ENCODE measurements at places on chromosomes 7 and 10.

DNA sequence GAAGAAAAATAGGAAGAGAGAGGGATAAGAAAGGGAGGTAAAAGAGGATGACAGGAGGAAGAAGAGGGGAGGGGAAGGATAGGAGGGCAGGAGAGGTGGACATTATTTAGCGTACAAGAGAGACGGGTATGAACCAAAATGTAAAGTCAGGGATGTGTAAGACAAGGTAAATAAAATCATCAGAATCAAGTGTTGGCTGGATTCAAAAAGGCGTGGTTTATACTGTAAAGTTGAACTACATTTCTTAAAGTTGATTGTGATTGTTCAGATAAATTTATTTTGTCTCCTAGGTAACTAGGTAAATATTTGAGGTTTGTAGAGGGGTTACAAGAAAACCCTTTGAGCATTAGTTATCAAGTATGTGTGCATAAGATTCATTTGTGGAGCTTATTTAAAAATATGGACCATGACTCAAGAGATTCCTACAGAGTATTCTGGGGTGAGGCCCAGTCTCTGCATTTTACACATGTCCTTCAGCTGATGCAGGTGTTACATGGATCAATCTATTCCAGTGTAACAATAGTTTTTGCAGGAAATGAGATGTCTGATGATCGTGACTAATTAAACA, 512.1 kb upstream of the MBL2 start:
- no peak for DNase-seq

GRCh38 chr10:113007343-113007771, 57.3 kb downstream of the TCF7L2 start:
- DNase-seq = no peak

GRCh38 chr7:110604885-110605284, 486.0 kb upstream of the LRRN3 start:
- DNase-seq = no peak

DNA sequence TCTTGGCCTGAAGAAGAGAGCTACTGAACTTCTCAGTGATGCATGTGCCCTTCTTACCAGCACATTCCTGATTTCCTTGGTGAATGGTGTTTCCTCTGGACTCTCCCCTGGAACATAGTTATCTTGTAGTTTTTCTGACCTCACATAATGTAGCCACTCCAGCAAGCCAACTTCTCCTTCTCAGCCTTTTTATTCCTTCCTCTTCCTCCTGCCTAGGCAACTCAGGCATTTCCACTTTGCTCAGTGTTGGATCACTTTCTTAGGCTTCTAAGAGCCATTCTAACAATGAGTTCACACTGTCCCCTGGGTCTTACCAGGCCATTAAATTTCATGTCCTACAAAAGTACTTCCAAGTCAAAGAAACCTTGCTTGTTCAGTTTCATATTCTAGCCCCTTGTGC, 3.6 kb upstream of the PTTG1IP2 start:
- no peak for DNase-seq

DNA sequence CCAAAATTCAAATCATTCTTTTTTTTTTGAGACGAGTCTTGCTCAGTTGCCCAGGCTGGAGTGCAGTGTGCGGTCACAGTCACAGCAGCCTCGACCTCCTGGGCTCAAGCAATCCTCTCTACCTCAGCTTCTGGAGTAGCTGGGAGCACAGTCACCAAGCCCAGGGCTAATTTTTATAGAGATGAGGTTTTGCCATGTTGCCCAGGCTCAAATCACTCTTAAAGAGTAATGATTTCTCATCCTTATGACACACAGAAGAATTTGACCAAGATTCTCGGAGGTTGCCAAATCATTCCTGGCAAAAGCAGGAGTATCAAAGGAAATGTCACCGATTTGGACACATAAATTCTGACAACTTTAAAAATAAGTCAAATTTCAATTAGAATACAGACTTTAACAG, 39.1 kb downstream of the SIRT1 start:
- DNase-seq = peak; percentile 35

GRCh38 chr7:28296571-28297483, 115.5 kb upstream of the CREB5 start:
- peak; percentile 45 for DNase-seq

GRCh38 chr7:44634187-44634838, 27.9 kb downstream of the OGDH start:
- no peak for DNase-seq

DNA sequence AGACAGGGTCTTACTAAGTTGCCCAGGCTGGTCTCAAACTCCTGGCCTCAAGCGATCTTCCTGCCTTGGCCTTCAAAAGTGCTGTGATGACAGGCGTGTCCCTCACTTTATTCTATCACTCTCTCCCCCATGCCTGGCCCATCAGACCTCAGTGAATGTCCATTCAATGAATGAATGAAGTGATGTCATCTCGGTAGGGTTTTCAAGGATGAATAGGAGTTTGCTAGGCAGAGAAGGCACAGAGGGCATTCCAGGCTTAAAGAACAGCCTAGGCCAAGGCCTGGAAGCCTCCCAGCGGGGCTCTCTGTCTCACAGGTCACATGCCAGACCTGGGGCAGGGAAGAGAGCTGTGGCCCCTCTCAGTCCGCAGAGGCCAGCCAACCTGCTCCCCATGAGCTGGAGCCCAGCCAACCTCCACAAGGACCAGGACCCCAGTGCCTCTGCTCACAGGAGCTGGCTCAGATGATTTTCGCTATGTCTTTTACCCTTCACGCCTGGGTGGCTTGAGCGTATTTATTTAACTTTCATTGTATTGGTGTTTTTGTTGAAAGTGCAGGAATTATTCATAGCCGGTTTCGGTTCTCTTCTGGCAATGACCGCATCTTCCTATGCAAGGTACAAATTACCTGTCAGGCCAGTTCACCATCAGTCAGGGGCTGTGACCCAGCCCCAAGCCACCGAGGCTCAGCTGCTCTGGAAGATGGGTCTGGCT, 11.8 kb upstream of the TNRC18 start:
- DNase-seq = no peak

DNA sequence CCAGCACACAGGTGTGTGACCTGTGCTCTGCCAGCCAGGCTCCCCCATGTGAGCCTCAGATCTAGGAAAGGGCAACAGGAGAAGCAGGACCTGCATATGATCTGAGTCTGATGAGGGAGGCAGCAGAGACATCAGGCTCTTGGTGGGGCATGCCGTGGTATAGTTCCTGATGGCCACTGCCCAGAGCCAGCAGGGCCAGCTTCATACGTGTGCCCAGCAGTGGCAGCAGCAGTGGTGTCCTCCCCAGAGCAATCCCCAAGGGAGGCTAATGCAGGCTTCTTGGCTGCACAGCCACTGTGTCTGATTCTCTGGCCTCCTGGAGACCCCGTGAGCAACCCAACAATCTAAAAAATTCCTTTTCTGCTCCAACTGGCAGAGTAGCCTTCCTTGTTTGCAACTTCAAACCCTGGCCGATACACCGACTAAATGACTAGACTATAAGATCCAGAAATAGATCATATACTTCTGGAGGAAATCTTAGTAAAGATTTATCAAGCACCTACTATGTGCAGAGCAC, 230.6 kb upstream of the ZMIZ1 start:
- no peak for DNase-seq

DNA sequence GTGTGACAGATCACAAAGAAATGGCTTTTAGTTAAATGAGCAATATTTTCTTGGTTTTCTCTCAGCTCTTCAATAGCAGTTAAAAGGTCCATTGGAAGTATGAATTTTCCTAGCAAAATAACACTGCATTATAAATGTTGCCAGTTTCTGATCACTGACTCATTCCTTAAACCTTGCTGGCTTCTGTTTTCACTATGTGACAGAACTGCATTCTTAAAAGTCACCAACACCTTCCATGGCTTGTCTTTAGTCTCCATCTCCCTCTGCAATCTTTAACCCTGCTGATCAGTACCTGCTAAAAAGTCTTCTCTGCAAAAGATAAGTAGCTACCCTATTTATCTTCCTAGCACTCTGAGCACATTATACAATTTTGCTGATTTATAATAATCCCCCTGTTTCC, 405.0 kb upstream of the LRRN3 start:
- DNase-seq = no peak

DNA sequence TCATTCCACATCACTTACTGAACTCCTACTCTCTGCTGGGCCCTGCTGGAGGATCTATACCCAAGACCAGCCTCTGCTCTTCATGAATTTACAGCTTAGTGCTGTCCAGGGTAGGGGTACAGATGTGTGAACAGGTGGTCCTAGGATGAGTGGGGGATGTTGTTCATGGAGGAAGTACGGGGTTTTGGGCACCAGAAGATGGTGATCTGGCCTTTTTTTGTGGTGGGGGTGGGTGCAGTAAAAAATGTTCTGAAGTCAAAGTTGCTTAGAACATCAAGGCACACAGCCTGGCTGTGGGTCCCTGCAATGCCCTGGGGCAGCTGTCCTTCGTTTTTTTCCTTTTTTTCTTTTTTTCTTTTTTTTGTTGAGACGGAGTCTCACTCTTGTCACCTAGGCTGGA, 34.2 kb upstream of the GNA12 start:
- no peak for DNase-seq

DNA sequence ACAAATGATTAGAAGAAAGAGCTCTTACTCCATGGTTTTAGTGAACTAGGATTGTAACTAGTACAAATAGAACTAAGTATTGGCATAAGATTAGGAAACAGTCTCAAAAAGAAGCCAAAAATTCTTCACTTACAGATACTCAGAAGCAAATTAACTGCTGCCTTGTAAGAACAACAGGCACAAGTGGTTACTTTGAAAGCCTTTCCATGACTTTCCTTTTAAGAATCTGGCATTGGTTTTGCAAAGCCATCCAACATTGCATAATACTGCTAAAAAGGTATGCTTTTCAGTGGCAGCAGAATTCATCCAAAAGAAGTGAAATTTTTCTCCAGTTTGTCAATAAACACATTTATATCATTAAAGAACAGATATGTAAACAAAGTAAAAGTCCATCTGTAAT, 126.8 kb upstream of the ODAD2 start:
- DNase-seq = peak; percentile 40

- no peak for DNase-seq
Observed at GRCh38 chr10:132537684-132538001, at the start of gene INPP5A. Gene INPP5A, plus strand, starts transcription at chr10:132537787. Its CDS starts 310 bp downstream, at chr10:132538097.

DNA sequence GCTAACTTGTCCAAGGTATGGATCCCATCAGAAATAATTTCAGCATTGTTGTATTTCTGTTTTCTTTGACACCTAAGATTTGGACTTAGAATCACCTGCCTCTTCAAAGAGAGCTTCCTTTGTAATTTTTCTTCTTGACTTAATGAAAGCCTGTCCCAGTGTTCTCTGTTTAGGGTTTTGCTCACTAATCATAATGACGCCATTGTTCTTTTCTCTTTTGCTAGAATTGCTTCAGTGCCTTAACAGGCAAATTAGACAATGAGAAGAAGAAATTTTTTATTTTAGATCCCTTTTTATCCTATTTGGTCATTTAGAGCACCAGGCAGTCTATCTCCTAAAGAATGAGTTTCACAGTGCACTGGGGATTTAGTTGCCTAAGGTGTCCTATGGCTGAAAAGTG, 128.5 kb downstream of the SND1 start:
- DNase-seq = no peak

DNA sequence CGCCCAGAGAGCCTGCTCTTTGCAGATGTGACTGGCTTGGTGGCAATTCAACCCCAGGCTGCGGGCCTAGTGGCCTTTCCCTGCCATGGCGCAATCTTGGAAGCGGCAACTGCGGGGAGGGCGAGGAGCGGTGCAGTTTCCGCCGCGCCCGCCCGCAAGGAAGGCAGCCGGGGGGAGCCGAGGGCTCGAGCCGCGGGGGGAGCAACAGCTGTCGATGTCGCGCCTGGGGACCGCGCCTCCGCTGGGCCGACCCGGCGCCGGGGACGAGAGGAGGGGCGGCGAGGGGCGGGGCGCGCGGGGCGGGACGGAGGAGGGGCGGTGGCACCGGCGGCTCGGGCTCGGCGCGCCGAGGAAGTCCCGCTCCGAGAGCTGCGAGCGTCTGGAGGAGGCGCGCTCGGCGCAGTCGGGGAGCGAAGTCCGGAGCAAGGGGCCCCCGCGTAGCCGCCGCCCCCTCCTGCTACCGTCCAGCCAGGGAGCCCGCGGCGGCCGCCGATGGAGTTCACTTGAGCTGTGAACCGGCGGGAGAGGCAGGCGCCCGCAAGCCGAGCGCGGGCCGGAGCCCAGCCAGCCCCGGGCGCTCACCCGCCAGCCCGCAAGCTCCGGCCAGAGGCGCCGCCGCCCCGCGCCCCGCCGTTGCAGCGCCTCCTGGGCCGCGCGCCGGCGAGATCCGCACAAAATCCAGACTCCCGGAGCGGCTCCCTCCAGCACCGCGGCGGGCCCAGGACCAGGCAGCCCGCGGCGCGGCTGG, 438.1 kb upstream of the GALNT17 start:
- DNase-seq = peak; percentile 55

DNA sequence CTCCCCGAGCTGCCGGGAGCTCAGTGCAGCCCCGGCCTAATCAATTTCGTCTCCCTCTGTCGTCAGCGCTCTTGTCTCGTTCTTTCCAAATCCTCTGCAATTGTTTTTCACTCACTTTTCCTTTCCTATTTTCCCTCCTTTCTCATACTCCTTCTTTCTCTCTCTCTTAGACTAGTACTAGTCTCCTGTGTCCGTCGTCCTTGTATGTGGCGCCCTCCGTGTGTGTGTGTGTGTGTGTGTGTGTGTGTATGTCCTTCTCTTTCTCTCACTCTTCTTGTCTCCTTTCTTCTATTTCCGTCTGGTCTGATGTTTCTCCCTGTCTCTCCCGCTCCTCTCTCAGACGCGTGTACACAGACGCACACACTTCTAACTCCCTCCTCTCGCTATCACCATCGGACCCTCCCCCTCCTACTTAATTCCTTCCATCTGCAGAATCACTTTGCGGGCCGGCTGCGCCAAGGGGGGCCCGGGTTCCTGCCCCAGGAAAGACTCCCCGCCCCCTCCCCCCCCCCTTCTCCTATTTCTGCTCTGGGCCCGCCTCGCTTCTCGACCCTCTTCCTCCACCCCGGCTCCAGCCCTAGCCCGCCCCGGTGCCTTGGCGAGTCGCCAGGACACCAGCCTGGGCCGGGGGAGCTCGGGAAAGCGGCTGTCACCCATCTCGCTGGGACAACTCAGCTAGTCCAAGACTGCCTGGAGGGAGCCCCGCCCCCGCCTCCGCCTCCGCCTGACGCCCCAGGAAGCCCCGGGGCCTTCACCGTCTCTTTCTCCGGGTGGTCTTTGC, 743 bp upstream of the ZCCHC24 start:
- DNase-seq = peak; percentile 72

GRCh38 chr7:54345746-54346145, 196.4 kb upstream of the VSTM2A start:
- DNase-seq = no peak

DNA sequence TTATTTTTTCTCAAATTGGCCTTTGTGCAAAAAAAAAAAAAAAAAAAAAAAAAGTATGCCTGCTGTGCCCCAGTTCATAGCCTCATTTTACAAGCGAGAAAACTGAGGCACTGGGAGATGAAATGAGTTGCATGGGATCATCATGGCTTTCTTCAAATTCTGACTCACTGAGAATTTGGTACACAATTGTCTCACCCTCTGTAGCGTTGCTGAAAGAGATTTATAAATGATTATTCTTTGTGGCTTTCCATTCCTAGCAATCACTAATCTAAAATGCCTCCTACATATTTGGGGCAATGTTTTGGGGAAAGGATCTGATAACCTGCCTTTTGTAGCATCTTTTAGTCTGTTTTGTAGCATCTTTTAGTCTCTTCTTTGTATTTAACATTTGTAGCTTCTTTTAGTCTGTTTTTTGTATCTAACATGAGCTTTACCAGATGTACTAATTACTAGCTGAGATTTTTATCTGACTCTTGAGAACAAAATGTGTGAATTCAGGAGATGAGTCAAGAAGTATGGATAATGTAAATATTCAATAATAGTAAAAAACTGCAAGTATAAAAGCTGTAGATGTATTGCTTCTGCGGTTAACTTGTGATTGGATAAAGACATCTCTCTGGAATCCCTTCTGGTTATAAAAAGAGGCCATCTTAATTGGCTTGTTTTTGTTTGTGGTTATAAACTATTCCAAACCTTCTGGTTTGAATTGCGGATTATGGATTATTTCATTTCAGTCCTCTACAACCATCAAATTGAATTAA, 161.4 kb downstream of the ARID5B start:
- DNase-seq = no peak
